Stimulated activated CD8-positive, alpha-beta memory T cell treated with anti-CD3 and anti-CD28 coated beads, Interleukin-7, amount 100 ng/mL, for 24 hours (primary cell): ENCODE measurements at places on chromosomes 7 and 10.

DNA sequence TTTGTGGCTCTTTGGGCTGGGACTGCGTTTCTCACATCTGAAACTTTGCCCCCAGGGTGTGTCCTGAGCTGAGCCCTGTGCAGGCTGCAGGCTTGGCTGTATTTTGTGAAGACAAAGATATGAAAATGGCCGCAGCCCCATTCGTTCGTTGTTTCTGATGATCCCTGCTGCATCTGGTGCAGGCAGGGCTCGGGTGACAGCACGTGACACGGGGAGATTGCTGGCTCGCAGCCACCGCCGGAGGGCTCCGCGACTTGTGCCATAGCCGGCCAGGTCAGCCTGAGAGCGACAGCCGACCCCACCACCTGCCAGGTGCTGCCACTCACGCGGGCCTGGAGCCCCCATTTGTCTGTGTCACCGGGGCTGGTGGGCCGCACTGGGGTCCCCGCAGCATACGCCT lies 81.3 kb downstream of the ZRANB1 start:
- DNase-seq: no peak

- DNase-seq: no peak
Observed at GRCh38 chr7:113307147-113307546, 188.8 kb upstream of the SMIM30 start.

DNA sequence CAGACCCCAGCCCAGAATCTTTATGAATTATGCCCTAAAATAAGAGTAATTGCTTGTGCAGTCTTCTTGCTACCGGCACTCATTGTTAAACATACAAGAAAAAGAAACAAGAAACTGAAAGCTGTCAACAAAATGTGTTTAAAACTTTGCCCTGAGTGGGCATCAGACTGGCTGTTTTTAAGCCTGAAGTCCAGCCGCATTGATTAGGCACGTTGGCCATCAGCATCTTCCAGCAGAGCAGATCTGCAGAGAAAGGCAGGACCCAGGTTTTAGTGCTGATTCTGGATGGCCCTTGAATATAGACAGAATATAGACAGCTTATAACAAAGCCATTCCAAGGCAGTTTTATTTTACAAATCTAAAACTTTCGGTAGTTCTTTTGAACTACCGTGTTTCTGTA lies 102.8 kb downstream of the POLL start:
- DNase-seq: no peak

DNA sequence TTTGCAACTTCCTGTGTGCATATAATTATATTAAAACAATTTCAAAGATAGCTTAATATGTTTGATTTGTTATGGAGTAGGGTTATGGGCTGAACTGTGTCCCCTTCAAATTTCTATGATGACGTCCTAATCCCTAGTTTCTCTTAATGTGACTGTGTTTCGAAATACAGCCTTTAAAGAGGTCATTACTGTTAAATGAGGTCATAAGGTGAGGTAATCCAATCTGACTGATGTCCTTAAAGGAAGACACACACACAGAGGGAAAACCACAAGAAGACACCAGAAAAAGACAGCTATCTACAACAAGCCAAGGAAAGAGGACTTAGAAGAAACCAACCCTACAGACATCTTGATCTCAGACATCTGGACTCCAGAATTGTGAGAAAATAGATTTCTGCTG lies 407.4 kb downstream of the MAGI2 start:
- DNase-seq: no peak

- DNase-seq: no peak
Observed at GRCh38 chr7:69736126-69736810, 138.0 kb downstream of the AUTS2 start.

GRCh38 chr7:34220506-34221185 lies 315.3 kb downstream of the BMPER start:
- DNase-seq: no peak

DNA sequence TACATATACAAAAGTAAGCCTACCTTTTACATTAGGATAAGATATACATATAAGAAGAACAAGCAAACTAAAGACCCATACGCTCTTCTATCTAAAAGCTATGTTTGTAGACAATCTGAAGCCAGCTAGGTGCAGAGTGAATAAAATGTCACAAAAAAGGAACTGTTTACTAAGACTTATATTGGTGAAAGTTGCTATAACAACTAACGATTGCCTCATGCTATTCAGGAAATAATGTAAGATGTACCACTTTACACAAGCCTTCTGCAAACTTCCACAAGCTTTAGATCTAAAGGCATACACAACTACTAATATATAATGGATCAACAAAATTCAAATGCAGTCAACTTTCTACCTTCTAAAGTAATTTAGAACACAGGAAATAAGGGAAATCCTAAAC lies 175.1 kb downstream of the SRPK2 start:
- no peak for DNase-seq
